ENCODE measurements at places on chromosomes 5 and 9.

DNA sequence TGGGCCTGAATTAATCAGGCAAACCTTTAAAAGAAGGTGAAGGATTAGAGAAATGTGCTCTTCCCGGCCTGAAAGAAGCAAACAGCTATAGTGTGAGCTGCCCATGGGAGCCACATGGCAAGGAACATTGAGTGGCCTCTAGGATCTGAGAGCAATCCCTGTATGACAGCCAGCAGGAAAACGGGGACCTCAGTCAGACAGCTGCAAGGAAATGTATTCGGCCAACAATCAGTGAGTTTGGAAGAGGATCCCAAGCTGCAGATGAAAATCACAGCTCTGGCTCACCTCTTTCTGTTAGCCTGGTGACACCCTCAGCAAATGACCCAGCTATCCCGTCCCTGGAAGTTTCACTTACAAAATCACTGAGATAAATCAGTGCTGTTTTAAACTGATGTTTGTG is 309.2 kb downstream of the SH3GL2 start:
- no peak for DNase-seq

GRCh38 chr5:61139094-61139873 is 23.0 kb downstream of the SMIM15 start:
- DNase-seq: peak; percentile 28

- peak; percentile 67 for DNase-seq
These were observed 72.0 kb downstream of the ZFAND5 start for GRCh38 chr9:72292874-72293607.

DNA sequence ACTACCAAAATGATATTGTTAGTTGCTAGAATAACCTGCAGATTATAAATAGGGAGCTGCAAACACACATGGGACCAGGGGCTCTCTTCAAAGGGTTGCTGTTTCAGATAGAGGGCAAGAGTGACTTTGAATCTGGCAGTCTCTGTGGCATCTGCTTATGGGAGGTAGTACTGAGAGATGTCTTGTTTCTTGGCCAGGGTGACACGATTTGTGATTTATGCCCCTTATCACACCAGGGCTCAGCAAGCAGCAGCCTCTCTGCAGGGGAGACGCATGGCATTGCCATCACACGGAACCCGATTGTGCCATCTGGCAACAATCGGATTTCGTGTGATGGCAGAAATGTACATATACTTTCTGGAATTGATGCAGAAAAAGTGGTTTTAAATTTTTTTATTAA is 615.6 kb downstream of the ZNF608 start:
- DNase-seq: no peak

- no peak for DNase-seq
These were observed 51.1 kb downstream of the GNA14 start for GRCh38 chr9:77597057-77597456.

DNA sequence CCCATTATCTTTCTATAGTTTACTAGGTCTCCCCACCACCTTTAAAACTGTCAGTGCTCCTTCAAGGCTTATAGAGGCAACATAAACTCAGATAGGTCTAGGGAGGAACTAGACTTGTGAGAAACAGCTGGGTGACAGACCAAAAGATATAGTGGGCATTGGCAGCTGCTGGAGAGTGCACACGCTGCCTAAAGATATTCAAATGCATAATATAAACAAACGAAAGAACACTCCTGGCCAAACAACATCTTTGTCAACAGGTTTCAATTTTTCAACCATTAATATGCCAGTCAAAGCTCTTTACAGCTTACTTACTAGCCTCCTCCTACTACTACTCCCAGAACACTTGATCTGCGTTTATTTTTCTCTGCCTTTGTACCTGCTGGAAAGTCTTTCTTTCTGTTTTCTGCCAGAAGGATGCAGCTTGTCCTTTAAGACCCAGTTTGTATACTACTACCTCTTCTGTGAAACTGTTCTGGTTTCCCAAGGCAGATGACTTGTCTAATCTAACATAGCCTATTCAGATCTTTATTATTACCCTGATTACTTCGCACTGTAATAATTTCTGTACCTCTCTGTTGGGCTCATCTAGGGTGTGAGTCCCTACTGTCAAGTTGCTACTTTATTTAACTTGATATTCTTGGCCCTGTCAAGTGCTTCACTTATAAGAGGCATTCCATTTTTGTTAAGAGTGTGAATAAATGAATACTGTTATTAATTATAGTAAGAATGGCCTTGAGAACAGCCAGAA is 14.3 kb downstream of the KDM3B start:
- DNase-seq: no peak
